ENCODE measurements at places on chromosomes 6 and 20.
A peak's percentile ranks its signal among the peaks of the same experiment; 100 is the strongest.

GRCh38 chr6:98560841-98561240 is 273.5 kb upstream of the POU3F2 start:
- no peak for DNase-seq

- DNase-seq: no peak
These were observed 802.3 kb downstream of the MAFB start for GRCh38 chr20:39886650-39887190.

GRCh38 chr6:160132297-160132637 is 10.7 kb downstream of the SLC22A1 start:
- no peak for DNase-seq

DNA sequence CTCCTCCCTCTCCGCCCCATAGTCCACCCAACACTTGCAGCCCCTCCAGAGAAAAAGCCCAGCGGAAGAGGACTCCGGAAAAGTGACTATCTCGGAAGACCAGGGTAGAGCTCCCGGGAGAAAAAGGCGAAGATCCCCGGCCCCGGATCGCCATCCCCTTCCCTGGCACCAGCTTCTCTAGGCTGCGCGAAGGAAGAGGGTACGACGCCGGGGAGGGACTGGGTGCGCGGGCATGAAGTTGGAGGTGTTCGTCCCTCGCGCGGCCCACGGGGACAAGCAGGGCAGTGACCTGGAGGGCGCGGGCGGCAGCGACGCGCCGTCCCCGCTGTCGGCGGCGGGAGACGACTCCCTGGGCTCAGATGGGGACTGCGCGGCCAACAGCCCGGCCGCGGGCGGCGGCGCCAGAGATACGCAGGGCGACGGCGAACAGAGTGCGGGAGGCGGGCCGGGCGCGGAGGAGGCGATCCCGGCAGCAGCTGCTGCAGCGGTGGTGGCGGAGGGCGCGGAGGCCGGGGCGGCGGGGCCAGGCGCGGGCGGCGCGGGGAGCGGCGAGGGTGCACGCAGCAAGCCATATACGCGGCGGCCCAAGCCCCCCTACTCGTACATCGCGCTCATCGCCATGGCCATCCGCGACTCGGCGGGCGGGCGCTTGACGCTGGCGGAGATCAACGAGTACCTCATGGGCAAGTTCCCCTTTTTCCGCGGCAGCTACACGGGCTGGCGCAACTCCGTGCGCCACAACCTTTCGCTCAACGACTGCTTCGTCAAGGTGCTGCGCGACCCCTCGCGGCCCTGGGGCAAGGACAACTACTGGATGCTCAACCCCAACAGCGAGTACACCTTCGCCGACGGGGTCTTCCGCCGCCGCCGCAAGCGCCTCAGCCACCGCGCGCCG is 822 bp downstream of the FOXQ1 start:
- DNase-seq: no peak

DNA sequence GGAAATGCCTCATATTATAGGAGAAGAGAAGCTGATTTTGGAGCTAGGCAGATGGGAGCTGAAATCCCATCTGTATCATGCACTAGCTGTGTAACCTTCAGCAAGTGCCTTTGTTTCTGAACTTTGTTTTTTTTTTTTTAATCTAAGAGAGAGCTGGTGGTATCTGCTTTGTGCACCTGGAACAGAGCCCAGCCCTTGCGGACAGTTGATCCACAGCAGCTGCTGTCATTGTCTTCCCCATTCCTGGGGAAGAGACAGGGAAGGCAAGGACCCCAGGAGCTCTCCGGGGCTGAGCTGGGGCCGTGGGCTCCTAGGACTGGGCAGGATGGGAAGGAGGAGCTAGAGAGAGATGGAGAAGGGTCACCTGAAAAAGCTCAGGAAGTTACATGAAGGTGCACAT is 92.1 kb downstream of the SYNJ2 start:
- no peak for DNase-seq

GRCh38 chr6:131399433-131399832 is 173.6 kb upstream of the ARG1 start:
- DNase-seq: no peak

- DNase-seq: no peak
These were observed 23.8 kb downstream of the OR2J3 start for GRCh38 chr6:29131691-29132090.

- no peak for DNase-seq
These were observed 366.4 kb downstream of the BTBD9 start for GRCh38 chr6:38273325-38273724.

DNA sequence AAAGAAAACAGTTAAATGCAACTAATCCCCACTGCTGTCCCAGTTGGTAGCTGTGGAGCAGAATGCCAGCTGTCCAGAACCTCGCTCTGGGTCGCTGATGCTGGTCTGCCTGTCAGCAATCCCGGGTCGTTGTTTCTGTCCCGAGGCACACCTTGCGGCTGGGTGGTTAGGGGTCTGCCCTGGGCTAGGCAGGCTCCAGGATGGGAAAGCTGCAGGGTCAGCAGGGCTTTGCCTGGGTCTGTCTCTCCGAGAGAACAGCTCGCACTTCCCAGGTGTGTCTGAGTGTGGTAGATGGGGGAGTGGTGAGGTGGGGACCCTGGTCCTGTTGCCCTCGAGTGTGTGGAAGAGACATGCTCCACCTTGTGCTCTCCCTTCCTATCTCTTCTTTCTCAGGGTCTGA is 261.2 kb downstream of the CLIC5 start:
- DNase-seq: no peak

DNA sequence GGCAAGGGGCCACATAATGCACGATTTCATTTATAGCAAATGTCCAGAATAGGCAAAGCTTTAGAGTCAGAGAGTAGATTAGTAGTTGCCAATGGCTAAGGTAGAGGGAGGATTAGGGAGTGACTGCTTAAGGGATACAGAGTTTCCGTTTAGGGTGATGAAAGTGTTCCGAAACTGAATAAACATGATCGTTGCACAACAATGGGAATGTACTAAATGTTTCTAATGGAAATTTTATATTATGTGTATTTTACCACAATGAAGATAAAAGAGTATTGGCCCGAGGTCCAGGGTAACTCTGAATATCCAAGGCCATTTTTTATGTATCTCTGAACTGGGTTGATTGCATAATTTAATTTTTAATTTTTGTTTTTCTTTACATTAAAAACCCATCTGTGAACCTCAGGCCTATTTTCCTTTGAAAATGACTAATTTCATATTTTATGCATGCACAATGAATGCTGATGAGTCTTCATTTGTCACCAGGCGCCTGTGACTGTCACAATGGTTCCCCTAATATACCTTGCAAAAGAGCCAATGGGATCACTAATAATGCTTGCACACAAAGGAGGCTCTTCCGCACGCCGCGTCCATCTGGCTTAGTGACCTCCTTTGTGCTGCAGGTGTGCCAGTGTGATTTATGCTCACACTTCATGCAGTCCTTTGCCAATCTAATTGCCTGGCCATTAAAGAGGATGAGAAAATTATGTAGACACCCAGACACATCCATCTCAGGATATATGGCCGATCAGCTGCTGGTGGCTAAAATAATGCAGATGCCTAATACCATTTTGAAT is 612.5 kb downstream of the CDH26 start:
- DNase-seq: no peak

- DNase-seq: no peak
These were observed 266.7 kb upstream of the SULF2 start for GRCh38 chr20:48051794-48052474.

GRCh38 chr6:116651916-116652315 is 16.6 kb downstream of the ZUP1 start:
- no peak for DNase-seq

DNA sequence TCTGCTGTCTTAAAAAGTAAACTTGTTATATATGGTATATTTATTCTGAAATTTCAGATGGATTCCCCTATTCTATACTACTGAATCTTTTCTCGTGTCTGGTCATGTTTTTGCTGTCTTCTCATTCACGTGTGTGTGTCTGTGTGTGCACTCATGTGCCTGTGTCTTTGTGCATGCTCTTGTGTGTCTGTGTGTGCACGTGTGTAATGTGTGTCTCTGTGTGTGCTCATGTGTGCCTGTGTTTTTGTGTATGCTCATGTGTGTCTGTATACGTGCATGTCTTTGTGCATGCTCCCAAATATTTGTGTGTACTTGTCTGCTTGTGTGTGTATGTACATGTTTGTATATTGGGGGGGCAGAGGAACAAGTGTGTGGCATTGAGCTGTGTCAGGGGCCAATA is 34.0 kb downstream of the PRR18 start:
- no peak for DNase-seq

DNA sequence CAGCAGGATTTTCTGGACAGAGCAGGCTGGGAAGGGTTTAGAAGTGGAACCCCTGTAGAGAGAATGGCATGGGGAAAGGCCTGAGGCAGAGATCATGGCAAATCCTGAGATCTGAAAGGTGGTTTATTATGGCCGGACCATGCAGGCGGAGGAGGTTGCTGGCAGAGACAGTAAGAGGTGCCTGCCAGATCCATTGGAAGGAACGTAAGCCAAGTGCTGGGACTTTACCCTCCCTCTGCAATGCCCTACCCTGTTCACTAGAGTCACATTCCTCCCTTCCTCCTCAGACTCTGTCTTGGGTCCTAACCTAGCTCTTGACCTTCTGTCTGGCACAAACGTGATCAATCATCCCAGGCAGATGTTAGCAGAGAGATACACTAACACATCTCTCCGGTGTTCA is 66.4 kb upstream of the SLC22A23 start:
- no peak for DNase-seq

DNA sequence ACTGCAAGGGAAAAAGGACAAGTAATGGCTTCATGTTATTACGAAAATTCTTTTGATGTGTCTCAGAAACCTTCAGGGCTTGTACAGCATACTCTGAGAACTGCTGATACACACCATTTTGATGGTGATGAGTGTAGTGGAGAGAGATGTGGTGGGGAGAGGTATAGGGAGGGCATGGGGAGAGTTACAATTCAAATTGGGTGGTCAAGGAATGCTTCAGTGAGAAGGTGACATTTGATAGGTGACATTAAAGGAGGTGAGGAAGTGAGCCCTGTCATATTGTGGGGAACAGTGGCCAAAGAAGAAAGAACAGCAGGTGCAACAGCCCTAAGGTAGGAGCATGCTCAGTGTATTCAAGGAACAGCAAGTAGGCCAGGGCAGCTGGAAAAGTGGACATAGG is 318.9 kb downstream of the CLIC5 start:
- no peak for DNase-seq

GRCh38 chr6:135759831-135760230 is 91.7 kb upstream of the PDE7B start:
- no peak for DNase-seq

GRCh38 chr6:53979468-53980067 is 131.7 kb upstream of the MLIP start:
- no peak for DNase-seq

DNA sequence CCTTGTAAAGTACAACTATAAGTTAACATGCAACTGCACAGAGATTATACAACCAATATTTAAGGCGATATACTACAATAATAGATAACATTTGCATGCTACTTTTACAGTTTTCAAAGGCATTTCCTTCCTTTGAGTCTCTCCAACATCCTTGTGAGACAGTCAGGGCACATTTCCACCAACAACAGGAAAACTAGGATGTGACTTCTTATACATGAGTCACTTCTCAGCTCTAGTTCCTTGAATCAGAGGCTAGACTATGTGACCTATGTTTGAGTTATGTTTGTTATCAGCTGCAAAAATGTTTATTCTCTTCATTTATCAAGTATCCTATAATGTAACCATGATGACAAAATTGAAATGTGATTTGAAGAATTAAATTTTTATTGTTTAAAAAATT is 51.7 kb upstream of the TFAP2D start:
- DNase-seq: no peak

GRCh38 chr6:161135695-161136591 is 137.9 kb downstream of the AGPAT4 start:
- peak; percentile 15 for DNase-seq

DNA sequence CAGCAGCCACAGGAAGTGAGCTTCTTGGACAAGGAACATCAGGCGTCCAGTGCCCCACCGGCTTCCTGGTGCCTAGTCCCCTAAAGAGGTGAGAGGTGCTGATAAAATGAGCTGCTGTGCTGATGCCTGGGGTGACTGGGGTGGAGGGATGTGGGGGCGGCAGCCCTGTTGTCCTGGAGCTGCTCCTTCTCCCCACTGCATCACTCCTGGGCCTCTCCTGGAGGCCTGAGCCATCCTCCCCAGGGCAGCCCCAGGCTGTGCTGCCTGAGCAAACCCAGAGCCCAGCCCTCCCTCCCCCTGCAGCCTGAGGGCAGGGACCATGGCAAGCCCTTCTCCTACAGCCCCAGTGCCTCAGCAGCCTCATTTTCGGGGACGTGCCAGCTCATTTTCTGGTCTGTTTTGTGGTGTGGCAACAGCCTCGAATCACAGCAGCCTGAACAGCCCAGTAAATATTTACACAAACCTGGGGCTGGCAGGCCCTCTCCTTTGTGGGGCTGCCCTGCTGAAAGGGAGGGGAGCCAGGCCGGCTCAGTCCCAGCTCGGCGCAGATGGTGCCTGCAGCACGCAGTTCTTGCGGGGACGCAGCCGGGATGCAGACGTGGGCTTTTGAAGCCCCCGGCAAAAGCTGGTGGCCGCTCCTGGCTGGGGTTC is 259.9 kb downstream of the DLL1 start:
- DNase-seq: no peak

- no peak for DNase-seq
These were observed 76.5 kb downstream of the GNAS-AS1 start for GRCh38 chr20:58774214-58774613.

DNA sequence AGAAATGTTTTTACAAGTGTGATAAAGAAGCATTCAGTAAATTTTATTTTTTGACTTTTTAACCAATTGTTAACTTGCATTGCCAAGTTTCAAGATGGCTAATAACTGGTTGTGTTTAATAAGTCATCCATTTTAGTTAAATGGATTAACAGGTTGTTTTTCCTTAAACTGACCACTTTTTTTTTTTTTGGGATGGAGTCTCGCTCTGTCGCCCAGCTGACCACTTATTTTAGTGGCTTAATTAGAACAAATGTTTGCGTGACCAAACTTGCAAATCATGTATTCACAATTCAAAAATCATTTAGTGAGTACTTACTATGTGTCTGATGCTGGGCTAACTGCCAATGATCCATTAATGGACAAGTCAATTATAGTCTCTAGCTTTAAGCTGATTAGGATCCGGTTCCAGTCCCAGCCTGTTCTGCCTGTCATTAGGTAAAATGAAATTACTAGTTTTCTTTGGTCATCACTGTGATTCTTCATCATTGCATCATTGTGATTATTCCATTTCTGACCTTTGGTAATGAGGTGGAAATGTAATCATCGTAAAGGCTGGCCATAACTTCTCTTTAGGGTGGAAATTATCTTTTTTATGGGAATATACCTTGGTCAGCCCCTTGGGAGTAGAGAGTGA is 729.2 kb upstream of the MARCKS start:
- DNase-seq: no peak

GRCh38 chr6:44664716-44665115 is 277.2 kb downstream of the CDC5L start:
- no peak for DNase-seq

DNA sequence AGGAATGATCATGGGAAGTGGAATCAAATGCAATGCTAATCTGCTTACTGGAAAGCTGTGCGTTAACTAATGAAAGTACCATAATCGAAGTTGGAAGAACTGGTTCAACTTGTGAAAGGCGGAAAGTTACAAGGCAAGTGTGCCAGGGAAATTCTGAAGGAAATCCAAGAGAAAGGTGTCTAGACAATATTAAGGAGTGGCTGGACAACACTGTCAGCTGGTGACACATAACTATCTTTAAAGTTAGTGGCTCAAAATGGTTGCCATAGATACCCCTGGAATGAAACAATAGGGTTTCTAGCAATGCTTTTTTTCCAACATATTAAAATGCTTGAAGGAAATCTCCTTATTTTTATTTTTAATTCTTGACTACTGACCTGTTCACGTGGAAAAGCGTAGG is 90.4 kb downstream of the BMP2 start:
- DNase-seq: no peak
